ENCODE measurements at places on chromosomes 12 and 14.

- no peak for DNase-seq
Measured at GRCh38 chr14:24789378-24789884, 155.4 kb upstream of the GZMB start.

GRCh38 chr12:131454418-131455217 is 256.3 kb upstream of the SFSWAP start:
- DNase-seq = peak; percentile 75

DNA sequence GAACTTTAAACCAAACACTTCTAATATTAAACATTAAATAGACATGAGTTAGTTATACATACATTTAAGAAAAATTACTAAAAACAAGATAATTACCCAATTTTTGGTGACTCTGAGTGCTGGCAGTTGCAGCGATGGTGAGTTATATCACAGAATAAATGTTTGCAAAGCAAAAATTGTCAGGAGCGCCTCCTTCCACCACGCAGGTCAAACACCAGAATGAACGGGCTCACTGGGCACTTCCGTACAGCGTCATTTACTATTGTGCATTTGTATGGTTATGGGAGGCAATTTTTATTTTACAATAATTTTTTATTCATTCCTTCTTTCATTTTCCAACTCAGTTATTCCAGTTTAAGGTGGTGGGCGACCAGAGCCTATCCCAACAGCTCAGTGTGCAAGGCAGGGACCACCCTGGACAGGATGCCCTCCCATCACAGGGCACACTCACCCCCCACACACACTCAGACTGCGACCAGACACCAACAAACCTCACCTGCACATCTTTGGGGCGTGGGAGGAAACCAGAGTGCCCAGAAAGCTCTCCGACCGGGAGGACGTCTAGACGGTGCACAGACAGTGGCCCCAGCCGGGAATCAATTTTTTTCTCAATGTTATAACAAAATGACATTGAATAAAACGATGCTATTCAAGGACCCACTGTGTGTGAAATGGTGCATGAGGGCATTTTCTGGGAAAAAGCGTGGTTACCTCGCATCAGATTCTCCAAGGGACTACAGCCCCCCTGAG is 67.2 kb downstream of the TESC start:
- no peak for DNase-seq

- no peak for DNase-seq
Measured at GRCh38 chr12:18135509-18135908, 45.5 kb upstream of the RERGL start.

GRCh38 chr14:56092763-56093162 is 25.4 kb upstream of the PELI2 start:
- DNase-seq = no peak

- DNase-seq = no peak
Measured at GRCh38 chr12:131550121-131550520, 160.8 kb upstream of the SFSWAP start.

GRCh38 chr12:50887191-50887590 is 44.5 kb downstream of the TMPRSS12 start:
- no peak for DNase-seq

Measured in nephron progenitor cell (in vitro differentiated cells).